ENCODE measurements at places on chromosomes 11 and 22.

GRCh38 chr11:65529475-65530156 lies 4.7 kb downstream of the SCYL1 start:
- DNase-seq, result no peak

- DNase-seq, result no peak
Measured at GRCh38 chr22:22025320-22026156, 43.0 kb upstream of the TOP3B start.

DNA sequence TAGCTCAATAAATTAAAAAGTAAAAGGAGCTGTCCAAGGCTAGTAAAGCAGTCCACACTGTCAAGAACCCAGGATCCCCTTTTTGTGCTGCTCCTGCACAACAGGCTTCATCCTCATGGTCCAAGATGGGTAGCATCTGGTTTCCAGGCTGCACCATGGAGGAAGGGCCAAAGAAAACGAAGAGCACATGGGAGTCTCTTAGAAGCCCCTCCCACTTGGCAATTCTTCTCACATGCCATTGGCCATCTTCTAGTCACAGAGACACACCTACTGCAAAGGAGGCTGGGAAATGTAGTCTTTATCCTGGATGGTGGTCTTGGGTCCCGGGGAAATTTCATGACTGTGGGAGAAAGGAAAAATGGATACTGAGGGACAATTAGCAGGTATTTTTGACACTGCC lies 37.8 kb downstream of the PRR5L start:
- no peak for DNase-seq

GRCh38 chr11:47987310-47987709 lies 7.0 kb downstream of the PTPRJ start:
- DNase-seq, result no peak

DNA sequence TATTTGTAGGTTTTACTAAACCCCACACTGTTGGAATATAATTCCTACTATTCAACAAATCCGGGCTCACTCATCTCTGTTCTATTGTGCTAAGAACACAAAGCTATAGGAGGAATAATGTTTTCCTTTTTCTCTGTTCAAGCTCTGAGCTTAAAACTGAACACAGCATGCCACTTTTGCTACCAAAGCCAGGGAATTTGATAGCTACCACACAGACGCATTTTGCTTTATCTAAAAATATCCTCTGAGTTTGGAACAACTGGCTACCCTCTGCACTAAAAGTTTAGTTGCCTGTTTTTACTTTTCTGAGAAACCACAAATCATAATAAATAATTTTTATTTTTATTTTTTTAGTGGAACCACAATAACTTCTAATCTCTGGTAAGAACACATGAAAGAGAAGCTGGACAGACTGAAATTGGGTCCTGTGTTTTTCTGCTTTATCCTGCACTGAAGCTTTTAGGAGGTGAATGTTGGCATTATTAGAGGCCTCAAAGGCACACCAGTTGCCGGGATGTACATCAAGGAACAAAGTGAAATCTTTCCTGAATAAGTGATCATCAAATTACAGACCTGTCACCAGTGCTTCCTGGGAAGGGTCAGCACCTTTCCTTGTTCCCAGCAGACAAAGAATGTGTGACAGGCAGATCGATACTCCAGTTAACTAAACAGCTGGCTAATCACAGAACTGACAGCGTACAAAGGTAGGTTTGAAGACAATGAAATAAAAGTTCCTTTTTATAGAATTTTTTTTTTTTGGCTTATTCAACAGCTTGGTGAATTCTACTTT lies 523.2 kb upstream of the TENM4 start:
- DNase-seq, result no peak

- no peak for DNase-seq
Measured at GRCh38 chr22:50002791-50003190, 9.8 kb downstream of the IL17REL start.

- no peak for DNase-seq
Measured at GRCh38 chr11:76327756-76328388, 53.1 kb downstream of the THAP12 start.
